Umbilical cord (tissue), 2 donors: ENCODE measurements at places on chromosomes 5 and 9.

DNA sequence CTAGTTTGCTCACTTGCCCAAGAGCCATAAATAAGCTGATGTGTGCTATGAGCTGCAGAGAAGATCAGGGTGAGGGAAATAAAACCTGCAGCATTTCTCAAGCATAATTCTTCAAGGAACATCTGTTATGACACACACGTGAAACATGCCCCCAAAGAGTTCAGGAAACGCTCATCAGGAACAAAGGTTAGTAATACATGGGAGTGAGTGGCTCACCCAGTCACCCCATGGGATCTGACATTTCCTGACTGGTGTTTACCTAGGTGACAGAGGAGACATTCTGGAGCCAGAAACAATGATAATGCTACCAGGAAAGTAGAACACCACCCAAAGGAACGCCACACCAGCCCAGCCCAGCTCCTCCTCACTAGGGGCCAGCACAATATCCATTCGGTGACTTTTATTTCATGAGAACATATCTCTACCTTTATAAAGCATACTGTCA is 66.0 kb downstream of the FRMD3 start:
- no peak for DNase-seq

DNA sequence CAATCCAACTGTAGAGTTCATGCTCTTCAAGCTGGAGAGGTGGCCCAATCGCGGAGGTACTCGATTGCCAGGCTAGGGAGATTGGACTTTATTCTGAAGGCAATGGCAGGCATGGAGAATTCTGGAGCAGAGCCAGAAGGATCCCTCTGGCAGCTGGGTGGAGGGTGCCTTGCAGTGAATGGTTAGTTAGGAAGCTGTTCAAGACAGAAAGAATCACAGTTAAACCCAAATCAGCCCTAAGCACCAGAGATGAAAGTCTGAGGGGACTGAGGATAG is 182.4 kb downstream of the RGS3 start:
- DNase-seq = no peak

DNA sequence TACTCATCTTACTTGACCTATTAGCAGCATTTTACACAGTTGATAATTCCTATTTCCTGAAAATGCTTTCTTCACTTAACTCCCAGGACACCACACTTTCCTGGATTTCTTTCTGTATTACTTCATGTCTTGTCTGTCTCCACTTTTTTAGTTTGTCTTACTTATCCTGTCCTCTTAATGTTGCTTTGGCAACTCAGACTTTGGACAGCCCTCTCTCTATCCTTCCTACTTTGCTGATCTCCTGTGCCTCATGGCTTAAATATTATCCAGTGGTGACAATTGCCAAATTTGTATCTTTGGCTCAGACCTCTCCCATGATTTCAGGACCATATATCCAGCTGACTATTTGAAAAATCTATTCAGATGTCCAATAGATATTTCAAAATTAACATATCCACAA is 39.8 kb upstream of the NUDT12 start:
- no peak for DNase-seq

DNA sequence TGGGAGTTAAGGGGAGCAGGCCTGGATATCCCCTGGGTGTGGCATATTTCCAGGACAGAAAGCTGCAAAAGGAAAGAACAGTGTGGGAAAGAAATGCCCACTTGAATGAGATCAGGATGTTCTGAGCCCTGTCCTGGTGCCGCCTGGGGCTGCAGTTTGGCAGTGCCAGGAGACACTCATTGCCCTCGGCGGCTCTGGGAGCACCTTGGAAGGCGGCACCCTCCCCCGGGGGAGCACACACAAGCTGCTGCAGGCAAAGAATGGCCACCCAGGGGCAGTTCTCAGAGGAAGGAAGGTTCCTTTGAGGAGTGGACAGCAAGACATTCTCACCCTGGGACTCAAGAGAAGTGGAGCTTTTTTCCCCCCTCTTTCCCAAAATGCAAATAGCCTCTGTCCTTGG is 305.3 kb downstream of the NTRK2 start:
- DNase-seq = no peak

- peak; percentile 51 for DNase-seq
Observed at GRCh38 chr9:92769990-92770359, 5.3 kb upstream of the BICD2 start.

DNA sequence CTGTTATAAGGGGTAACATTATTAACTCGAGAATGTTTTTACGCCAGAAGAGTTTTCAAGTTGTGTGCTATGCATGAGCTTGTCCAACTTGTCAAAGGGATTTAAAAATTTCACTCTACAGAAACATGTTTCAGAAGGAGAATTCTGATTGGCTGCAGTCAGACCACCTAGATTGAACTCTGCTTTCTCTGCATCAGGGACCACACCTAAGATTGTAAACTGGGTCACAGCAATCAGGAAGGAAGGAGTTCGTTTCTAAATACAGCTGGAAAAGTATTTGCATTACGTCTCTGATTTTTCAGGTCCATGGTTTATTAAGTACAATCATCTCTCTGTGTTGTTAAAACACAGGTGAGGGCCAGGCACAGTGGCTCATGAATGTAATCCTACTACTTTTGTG is 5.8 kb downstream of the GLRX start:
- DNase-seq = no peak

DNA sequence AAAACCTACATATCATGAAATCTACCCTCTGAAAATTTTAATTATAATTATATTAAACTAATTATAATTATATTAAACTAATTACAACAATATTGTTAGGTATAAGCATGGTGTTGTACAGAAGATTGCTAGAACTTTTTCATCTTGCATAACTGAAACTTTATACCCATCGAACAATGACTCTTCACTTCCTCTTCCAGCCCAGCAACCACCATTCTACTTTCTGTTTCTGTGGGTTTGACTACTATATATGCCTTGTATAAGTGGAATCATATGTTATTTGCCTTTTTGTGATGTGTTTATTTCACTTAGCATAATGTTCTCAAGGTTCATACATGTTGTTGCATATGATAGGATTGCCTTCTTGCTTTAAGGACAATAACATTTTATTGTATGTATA is 274.2 kb upstream of the CCNH start:
- DNase-seq = no peak

DNA sequence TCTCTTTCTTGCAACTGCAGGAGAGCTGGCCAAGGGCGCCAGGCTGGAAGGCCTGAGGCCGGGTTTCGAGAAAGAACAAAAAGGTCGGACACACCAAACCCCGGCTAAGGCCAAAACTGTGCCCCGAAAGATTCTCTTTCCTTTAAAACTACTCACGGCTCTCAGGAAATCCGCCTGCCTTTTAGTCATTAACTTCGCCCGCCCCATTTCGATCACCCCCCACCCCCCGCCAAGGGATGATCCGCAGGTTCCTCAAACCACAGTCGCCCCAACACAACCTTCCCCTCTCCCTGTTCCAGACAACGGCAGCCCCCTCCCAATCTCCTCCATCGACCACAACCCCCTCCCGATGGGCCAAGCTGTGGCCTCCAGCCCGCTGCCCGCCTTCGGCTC is 536 bp downstream of the FEM1C start:
- no peak for DNase-seq

DNA sequence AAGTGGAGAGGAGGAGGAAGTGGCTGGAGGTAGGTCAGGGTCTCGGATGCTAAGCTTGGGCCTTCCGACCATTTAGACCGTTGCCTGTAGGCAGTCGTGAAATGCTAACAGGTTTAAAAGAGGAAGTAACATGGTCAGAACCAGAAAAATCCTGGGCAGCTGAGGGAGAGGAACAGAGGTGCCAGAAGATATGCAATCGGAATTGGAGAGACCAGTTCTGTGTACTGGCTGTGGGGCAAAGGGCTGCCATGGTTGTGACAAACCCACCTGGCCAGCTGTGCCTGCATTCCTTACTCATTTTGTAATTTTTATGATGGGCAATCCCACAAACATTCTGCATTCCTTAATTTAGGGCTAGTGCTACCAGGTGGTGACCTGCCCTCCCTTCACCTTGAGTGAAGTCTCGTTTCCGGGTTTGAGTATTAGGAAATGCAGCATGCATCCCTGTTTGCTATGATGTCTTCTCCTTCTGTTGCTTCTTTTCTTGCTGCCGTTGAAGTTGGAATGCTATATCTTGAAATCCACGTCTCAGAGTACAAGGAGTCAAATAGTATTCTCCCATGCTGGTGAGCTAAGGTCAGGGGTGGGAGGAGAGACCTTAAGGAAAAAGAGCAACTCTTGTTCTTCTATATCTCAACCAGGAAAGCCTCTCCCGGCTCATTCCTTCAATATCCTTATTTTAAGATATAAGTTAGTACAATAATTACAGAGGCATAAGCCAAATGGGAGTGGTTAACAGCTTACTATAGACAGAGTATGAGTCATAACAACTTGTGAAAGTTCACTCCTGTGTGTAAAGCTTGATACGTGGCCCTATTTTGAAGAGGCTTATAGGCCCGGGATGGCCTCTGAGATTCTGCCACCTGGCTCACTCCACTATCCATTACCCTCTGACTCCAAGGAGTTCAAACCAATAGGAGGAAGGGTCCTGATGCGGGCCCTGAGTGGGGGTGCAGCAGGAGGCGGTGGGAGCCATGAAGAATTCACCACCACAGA is 37.0 kb downstream of the B4GALT1 start:
- no peak for DNase-seq

GRCh38 chr9:15725953-15726352 is 173.1 kb downstream of the CCDC171 start:
- DNase-seq = peak; percentile 23

GRCh38 chr5:130102960-130103359 is 198.7 kb downstream of the CHSY3 start:
- no peak for DNase-seq

- DNase-seq = no peak
Observed at GRCh38 chr9:99085949-99086948, 18.7 kb upstream of the TGFBR1 start.

DNA sequence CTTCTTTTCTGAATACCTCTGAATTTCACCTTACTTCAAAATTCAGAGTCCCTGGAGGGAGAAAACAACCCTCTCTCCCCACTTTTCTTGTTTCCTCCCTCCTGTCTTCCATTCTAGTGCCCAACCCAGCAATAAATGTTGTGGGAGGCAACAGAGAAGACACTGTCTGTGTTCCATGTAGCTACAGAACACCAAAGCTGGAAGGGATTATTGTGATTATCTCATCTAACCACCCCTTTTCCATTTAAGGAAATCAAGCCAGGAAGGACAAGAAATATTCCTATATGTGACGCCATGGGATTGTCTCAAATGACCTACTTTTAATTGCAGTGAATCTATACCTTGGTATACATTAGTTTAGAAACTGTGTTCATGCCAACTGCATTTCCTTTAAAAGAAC is 476.6 kb upstream of the TNC start:
- peak; percentile 81 for DNase-seq

GRCh38 chr9:134625361-134626068 is 16.1 kb upstream of the COL5A1 start:
- peak; percentile 66 for DNase-seq

DNA sequence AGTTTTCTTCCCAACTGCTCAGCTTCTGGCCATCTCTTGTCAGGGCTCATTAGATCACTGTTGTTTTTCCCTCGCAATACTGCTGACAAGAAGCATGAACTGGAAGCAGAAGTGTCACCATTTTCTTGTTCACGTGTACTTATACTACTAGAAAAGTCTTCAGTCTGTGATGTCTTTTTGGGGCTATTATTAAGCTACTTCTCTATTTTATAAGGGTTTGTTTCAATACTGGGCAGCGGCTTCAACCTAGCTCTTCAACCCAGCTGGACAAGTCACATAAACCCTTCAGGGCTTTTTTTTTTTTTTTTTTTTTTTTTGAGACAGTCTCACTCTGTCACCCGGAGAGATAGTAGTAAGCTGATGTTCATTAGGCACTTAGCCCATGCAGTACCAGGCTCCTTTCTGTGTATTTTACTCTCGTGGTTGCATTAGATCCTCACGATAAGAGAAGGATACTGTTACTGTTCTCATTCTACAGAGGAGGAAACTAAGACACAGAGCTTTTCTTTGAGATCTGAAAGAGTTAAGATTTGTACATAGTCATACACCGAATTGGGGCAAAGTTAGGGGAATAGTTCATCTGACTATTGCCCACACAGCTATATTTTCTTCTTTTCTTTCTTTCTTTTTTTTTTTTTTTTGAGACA is 20.5 kb downstream of the RAPGEF1 start:
- no peak for DNase-seq

GRCh38 chr5:132271251-132272246 is 14.1 kb downstream of the PDLIM4 start:
- DNase-seq = no peak

DNA sequence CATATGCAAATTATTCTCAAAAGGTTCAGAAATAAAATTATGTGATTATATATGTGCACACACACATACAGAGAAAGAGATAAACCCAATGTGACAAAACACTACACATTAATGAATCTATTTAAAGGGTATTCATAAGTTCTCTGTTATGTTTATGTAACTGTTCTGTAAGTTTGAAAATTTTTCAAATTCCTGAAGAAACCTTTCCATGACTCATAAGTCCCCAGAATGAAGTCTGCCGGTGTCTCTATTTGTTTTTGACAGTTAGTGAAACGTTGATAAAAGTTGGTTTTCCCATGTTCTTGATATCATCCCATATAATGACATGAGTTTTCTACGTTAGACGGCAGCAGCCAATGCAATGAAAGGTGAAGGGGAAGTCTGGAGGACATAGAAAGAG is 199.5 kb upstream of the PUM3 start:
- DNase-seq = no peak

- peak; percentile 17 for DNase-seq
Observed at GRCh38 chr5:7615566-7616061, 219.7 kb downstream of the ADCY2 start.

DNA sequence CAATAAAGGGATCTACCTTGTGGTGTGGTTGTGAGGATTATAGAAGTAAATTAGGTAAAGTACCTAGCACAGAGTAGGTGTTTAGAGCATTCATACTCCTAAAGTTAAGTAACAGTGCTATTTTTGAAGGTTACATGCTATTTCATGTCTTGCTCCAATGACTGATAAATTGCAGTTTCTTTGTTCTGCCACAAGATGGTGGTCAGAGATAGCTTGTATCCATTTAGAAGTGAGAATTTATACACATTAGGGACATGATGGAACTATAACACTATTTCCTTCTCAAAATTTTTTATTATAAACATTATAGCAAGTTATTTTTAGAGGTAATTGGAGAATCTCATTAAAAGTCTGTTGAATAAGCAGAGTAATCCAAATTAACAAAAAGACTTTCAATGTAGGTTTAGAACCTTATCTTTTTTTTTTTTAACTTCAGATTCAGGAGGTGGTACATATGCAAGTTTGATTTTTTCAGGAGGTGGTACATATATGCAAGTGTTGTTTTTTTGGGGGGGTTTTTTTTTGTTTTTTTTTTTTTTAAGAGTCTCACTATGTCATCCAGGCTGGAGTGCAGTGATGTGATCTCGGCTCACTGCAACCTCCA is 17.1 kb downstream of the MTREX start:
- peak; percentile 44 for DNase-seq

GRCh38 chr5:160432196-160432595 is 10.5 kb downstream of the PTTG1 start:
- DNase-seq = no peak

- DNase-seq = no peak
Observed at GRCh38 chr5:5886812-5887486, 464.5 kb downstream of the ICE1 start.
